Suprapubic skin (tissue), 4 donors: ENCODE measurements at places on chromosomes 16 and 17. TPM values are rescaled to one million over a fixed set of nuclear protein-coding genes. Genes with fewer than 3 reads are reported as not detected.

DNA sequence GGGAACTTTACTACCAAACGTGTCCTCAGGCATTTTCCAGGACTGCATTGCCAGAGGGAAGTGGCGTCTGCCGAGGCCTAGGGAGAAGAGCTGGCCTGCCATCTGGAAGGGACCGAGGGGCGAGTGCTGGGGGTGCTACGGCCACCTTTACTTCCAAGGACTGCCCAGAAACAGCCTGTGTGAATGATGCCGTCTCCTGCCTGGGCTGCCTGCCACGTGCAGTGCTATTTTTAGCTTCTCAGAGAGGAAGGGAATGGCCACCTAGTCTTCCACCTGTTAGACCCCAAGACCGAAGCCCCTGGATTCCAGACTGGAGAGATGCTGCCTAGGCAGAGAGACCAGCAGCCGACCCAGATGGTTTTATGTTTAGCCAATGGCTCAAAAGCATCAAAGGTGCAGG, 57.2 kb downstream of the VAC14 start:
- DNase-seq, result no peak

DNA sequence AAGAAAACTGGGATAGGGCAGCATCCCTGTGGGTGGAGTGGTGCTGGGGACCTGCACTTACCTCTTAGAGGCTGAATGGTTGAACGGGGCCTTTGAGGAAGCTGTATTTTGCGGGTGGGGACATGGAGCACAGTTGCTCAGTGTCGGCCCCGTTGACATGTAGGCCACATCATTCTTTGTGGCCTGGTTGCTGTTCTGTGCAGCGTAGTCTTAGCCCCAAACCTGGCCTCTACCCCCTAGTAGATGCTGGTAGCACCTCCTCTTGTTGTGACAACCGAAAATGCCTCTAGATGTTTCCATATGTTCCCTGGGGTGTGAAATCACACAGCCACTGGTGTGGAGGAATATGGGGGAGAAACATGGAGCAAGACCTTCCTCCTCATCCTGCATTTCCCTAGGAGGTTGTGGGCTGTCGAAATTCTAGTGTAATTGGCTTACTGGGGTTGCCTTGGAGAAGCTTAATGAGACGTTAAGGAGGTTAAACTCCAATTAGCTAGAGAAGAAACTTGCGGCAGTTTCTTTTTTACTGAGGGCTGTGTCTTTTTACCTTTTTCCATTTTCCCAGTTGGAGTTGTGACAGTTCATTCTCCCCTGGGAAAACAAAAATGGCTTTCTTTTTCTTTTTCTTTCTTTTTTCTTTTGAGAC, 9.4 kb downstream of the ABCC1 start:
- DNase-seq, result no peak

- no peak for DNase-seq
Observed at GRCh38 chr16:17451843-17452242, 18.9 kb downstream of the XYLT1 start.

DNA sequence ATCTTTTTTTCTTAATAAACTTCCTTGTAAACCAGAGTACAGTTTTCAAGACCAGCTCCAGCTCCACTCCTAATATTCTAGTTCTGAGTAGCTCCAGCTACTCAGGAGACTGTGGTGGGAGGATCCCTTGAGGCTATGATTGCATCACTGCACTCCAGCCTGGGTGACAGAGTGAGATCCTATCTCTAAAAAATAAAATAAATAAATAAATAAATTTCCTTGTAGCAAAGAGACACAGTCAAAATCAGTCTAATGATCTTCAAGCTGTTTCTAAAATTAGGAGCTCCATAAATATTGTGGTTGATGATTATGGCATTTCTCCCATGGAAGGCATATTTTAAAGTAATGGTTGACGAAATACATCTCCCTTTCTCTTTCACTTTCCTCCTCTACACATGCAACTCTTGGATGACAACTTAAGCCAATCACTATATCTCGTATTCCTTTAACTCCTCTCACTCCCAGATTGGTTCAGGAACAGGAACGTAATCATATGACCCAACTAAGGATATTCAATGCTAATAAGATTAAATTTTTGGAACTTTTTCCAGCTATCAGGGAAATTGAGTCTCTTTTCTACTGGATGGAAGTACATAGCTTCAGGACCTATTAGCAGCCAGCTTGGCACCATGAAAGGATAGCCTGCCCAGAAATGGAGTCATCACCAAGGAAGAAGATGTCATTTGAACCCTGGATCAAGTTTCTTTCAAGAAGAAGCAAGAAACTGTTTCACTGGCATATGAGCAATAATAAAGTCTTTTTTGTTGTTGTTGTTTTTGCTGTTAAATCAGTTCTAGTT, 42.1 kb upstream of the TAOK1 start:
- no peak for DNase-seq

GRCh38 chr16:66414891-66415290, 12.2 kb upstream of the BEAN1 start:
- DNase-seq, result no peak

Gene SPATA22
- not detected for total RNA-seq

- DNase-seq, result no peak
Observed at GRCh38 chr17:67385122-67385988, 8.3 kb downstream of the PITPNC1 start.

Gene TBC1D3C
- total RNA-seq, result not detected

DNA sequence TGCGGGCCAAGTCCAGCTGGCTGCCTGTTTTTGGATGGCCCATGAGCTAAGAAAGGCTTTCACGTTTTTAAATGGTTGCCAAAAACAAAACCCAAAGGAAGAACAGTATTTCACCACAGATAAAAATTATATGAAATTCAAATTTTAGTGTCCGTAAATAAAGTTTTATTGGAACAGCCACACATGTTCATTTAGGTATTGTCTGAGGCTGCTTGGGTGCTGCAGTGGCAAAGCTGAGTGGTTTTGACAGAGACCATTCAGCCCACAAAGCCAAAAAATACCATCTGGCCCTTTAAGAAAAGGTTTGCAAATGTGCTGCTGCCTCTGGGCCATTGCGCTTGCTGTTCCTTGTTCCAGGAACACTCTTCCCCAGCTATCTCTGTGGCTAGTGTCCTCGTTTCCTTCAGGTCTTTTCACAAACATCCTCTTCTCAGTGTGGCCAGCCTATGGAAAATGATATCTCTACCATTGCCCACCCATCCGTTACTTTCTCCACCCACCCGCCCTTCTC, 232.9 kb upstream of the CIBAR2 start:
- no peak for DNase-seq

- no peak for DNase-seq
Observed at GRCh38 chr17:47692895-47693730, 848 bp upstream of the TBKBP1 start.

DNA sequence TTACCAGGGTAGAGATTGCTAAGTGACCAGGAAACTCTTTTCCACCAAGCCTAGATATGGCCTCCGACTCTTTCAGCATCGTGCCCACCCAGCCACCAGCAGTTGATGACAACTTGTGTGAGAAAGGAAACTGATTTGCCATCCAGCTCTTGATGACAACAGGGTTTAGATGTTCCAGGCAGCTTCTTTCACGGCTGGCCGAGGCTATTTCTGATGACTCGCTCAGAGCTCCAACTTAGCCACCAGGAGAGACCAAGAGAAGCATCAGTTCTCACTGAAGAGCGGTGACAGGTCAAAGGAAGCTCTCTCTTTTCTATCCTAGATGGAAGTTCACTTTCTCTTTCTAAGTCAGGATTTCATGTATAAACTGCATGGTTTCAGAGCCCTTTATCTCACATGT, 61.2 kb downstream of the MPHOSPH6 start:
- DNase-seq, result no peak

DNA sequence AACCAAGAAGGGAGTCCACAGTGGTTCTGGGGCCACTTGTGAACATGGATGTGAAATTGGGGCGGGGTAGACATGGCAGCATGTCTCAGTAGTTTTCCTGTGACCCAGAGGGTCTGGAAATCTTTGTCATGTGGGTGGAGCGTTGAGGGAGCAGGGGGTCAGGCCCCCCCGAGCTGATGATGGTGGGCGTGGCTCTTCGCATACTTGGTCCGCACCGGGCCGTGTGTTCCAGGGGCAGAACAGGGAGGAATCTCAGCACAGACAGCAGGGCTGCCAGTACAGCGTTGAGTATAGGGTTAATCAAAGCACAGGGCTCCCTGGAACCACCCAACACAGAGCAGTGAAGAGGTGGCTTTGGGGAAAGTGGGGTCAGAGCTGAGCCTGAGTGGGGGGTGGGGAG, 267.5 kb downstream of the SEC14L1 start:
- DNase-seq, result no peak

DNA sequence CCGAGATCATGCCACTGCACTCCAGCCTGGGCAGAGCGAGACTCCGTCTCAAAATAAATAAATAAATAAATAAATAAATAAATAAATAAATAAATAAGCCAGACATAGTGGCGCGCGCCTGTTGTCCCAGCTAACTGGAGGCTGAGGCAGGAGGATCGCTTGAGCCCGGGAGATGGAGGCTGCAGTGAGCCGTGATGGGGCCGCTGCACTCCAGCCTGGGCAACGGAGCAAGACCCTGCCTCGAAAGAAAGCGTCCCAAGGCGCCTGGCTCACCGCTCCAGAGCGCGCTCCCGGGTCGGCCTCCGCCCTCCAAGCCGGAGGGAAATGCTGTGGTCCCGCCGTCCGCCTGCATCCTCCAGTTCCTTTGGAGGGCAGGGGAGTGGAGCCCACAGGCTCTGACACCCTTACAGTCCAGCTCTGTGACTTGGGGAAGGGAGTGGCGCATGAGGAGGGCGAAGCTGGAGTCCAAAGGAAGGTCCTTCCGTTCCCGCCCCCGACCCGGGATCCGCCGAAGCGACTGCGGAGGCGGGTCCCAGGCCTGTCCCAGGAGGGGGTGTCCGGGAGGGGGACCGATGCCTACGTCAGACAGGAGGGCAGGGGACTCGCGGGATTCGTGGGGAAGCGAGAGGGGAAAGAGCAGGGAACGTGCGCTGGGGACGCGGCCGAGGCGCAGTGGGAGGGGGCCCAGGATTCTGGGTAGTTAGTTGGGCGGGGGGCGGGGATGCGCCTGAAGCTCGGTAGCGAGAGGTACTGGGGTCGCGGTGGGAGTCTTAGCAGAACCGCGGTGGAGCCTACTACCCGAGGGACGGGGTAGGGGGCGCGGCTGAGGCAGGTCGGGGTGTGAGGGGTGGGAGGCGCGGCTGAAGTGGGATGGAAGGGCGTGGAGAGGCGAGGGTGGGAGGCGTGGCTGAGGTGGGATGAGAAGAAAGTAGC, 8.4 kb upstream of the TRPV2 start:
- no peak for DNase-seq

GRCh38 chr17:73657473-73658116, 13.3 kb upstream of the SDK2 start:
- no peak for DNase-seq

DNA sequence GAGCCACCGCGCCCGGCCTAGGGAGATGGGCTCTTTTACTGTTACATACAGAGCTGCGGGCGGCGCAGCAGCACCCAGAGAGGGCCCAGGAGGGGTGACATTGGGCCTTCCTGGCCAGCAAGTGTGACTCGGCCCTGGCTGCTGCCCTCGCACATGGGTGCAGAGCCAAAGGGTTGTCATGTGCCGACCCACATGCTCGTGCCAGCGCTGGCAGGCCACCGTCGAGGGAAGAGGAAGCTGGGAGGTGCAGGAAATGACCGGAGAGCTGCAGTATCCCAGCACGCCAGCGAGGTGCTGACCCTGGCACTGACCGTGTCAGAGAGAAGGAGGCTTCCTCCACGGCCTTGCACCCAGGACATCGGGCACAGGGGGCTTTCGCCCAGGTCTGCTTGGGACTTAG, 8.0 kb downstream of the ENDOV start:
- no peak for DNase-seq

Gene PIK3R6
- 1.9 TPM for total RNA-seq

DNA sequence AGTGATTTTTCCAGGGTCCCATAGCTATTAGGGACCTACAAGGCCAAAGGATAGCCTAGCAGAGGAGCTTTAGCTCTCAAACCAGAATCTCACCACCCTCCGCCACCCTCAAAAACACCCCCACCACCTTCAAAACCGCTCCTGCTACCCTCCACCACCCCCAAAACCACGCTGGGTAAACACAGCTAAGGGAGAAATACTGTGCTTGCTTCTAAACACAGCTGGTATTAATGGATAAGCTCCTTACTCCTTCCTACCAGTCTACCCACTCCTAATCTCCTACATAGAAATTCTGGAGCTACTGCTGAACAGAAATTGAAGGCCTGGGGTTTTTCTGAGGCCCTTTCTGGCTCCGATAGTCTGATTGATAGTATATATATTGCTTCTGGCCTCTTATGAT, 2.2 kb upstream of the LPCAT2 start:
- no peak for DNase-seq

GRCh38 chr16:75287708-75288107, 36.3 kb upstream of the BCAR1 start:
- DNase-seq, result no peak

DNA sequence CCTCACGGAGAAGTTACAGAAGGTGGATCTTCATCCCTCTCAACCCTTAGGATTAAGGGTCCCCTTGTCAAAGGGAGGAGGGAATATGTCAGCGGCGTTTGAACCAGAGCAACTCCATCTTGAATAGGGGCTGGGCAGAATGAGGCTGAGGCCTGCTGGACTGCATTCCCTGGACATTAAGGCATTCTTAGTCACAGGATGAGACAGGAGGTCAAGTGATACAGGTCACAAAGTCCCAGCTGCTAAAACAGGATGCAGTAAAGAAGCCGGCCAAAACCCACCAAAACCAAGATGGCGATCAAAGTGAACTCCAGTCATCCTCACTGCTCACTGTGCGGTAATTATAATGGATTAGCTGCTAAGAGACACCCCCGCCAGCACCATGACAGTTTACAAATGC, 36.7 kb downstream of the RBFOX3 start:
- no peak for DNase-seq

GRCh38 chr16:12700161-12700560, 103.5 kb downstream of the CPPED1 start:
- DNase-seq, result no peak

Gene DPEP2
- total RNA-seq, result not detected

GRCh38 chr17:37745801-37746426, 1.1 kb upstream of the HNF1B start:
- DNase-seq, result no peak

Gene PROCA1
- total RNA-seq, result not detected

Gene IRF8
- total RNA-seq, result 13.3 TPM

Gene MIEN1
- total RNA-seq, result 50.1 TPM

DNA sequence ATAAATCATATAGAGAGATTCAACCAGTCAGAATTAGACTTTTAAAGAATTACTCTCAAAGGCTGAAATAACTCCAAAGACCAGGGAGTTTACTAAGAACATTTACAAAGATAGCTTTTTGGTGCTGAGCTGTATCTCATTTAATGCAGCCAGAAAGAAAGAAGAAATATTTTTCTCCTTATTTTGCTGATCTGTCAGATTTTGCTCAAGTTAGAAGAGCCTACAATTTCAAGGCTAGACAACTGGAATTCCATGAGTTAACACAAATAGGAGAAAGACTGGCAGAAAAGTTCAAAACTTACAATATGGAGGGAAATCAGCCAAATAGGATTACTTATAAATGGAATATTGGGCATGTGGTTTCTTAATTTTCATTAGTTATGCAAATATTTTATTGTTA, 6.1 kb upstream of the SLFN12 start:
- DNase-seq, result no peak

GRCh38 chr17:36183001-36183971, 6.8 kb upstream of the TBC1D3B start:
- DNase-seq, result no peak
